ENCODE measurements at places on chromosomes 13 and 19.

GRCh38 chr13:66508153-66508909 is 721.8 kb downstream of the PCDH9 start:
- no peak for DNase-seq

DNA sequence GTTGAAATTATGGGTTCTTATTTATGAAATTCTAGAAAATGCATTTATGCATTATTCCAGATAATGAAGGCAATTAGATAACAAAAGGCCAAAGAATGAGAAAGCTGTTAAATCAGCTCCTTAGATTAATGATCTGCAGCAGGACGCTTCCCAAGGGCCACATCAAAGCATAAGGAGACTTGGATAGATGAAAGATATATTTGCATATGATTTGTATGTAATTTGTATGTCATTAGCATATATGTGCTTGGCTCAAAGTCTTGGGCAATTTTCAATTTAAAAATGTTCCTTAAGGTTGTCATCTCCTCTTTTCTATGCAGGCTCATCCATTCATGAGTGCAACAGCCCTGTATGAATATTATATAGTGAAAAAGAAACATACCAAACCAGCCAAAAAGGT is 126.8 kb upstream of the IRS2 start:
- no peak for DNase-seq

- no peak for DNase-seq
Observed at GRCh38 chr13:41384749-41385503, 72.4 kb upstream of the RGCC start.

GRCh38 chr19:2678044-2678671 is 24.3 kb downstream of the GNG7 start:
- no peak for DNase-seq

GRCh38 chr13:47858042-47859025 is 142.7 kb downstream of the SUCLA2 start:
- DNase-seq: peak; percentile 67

DNA sequence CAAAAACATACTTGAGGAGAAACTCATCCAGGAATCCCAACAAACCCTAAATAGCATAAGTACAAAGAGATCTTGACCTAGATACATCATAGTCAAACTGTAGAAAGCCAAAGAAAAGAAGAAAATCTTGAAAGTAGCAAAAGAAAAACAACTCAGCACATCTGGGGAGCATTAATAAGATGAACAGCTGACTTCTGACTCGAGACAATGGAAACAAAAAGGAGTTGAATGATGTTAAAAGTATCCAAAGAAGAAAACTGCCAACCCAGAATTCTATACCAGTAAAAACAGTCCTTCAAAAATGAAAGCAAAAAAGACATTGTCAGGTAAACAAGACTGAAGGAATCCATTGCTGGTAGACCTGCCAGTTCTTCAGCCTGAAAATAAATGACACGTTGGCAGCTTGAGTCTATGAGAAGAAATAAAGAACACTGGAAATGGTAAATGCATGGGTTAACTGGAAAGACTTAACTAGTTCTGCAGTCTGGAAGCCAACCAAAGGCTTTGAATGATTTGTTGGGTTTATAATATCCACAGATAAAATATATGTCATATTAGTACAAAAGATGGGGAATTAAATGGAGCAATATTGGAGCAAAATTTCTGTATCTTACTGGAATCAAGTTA is 46.8 kb downstream of the TSSK6 start:
- no peak for DNase-seq
